Stimulated activated CD8-positive, alpha-beta memory T cell treated with anti-CD3 and anti-CD28 coated beads, Interleukin-7, amount 100 ng/mL, for 1 hour (primary cell): ENCODE measurements at places on chromosomes 2 and 18.

GRCh38 chr2:182545420-182546167 is 118.8 kb upstream of the PDE1A start:
- no peak for DNase-seq

GRCh38 chr2:42163444-42164045 is 5.6 kb upstream of the EML4 start:
- DNase-seq: no peak

DNA sequence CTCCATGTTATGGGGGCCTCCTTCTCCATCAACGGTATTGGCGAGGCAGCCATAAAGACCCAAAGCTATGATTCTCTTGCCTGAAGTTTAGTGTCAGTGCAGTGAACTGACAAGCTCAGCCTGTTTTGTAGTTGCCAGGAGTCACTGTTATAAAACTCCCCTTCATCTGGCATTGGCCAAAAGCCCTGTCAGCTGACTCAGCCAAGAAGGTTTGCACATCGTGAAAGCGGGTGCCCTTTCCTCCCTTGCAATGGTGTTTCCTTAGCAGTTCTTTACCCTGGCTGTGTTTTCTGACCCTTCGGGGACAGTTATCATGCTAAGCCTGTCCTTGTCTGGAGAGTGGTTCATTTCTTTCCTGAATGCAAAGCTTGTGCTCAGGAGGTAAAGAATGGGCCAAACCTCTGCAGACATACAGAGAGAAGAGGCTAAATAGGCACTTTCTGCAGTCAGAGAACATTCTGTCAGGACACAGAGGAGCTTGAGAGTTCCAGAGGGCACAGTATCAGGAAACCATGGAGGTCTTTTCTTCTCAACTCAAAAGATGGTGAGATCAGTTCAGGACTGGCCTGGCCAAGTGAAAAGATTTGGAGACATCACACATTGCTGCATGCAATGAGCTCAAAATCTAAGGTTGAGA is 414.2 kb downstream of the ZNF521 start:
- no peak for DNase-seq

- DNase-seq: no peak
These were observed 45.0 kb downstream of the SLC4A1AP start for GRCh38 chr2:27708666-27709065.

DNA sequence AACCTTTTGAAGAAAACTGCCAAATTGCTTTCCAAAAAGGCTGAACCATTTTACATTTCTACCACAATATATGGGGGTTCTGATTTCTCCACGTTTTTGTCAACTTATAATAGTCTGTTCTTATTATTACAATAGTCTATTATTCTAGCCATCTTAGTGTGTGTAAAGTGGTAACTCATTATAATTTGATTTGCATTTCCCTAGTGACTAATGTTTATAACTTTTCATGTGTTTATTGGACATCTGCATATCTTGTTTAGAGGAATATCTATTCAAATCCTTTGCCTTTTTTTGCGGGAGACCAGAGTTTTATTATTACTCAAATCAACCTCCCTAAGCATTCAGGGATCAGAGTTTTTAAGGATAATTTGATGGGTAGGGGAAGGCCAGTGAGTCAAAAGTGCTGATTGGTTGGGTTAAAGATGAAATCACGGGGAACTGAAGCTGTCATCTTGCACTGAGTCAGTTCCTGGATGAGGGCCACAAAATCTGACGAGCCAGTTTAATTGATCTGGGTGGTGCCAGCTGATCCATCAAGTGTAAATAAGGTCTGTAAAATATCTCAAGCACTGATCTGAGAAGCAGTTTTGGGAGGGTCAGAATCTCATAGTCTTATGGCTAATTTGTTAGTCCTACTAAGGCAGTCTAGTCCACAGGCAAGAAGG is 303.4 kb upstream of the NCKAP5 start:
- no peak for DNase-seq

DNA sequence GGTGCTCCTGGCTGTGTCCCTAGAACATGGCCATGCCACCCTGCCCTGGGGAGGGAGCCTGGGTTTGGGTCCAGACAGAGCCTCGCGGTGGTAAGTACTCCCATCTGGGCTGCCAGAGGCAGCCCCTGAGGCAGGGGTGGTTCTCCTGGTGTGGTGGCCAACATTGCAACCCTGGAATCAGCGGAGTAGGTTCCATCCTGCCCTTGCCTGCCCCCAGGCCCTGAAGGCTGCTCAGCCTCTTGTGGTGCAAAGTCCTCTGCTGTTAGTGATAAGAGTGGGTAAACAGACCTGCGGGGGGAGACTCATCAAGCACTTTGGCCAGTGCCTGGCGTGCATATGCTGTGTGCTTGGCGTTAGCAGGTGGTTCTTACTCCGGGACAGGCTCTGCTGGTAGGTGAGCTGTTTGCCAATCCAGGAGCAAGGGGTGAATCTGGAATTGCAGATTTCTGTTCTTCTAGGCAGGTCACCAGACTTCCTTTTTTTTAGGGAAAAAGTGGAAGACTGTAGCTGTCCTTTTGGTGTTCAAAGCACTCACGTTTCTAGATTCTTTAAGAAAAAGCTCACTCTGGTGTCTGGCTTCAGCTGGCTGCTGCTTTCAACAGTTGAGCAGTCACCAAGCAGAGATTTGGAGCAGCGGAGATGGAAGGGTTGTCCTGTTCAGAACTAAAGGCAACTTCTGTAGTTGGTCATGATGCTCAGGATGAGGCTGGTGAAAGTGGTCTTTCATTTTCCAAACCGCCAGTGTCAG is 3.2 kb downstream of the CNNM3 start:
- no peak for DNase-seq

DNA sequence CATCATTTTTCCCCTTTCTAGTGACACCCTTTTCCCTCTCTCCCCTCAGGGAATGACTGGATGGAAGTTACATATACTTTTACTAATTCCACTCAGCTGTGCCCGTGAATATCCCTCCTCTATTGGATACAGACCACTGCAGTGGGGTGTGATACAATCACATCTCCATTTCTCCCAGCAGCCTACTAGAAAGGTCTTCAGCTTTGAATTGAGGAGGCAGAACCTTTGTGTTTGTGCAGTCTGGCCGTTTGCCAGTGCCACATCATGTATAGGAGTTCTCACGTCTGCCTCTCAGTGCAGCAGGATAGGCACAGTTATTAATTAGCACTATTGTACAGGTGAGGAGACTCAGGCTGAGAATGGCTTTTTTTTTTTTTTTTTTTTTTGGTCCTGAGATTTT is 16.4 kb downstream of the TNFRSF11A start:
- DNase-seq: no peak

GRCh38 chr2:146451972-146452371 is 1392.9 kb upstream of the ACVR2A start:
- no peak for DNase-seq

- DNase-seq: no peak
These were observed 71.2 kb downstream of the NUP35 start for GRCh38 chr2:183195397-183195796.

DNA sequence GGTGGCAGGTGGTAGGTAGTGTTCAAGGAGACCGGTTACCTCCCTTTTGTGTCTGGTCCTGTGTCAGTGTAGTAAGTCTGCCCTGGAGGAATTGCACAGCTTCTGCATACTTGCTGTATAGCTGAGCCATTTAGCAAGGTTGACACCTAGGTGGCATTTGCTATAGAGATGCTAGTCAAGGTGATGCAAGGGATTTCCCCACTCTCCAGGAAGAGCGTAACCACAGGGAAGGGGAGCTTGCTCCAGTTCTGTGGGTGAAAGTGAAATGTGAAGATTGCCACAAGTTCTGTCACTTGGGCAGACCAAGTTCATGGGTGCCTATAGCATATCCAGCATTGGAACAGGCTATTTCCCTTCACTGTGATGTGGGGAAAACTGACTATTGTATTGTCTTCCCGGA is 28.1 kb downstream of the NAT8 start:
- no peak for DNase-seq

DNA sequence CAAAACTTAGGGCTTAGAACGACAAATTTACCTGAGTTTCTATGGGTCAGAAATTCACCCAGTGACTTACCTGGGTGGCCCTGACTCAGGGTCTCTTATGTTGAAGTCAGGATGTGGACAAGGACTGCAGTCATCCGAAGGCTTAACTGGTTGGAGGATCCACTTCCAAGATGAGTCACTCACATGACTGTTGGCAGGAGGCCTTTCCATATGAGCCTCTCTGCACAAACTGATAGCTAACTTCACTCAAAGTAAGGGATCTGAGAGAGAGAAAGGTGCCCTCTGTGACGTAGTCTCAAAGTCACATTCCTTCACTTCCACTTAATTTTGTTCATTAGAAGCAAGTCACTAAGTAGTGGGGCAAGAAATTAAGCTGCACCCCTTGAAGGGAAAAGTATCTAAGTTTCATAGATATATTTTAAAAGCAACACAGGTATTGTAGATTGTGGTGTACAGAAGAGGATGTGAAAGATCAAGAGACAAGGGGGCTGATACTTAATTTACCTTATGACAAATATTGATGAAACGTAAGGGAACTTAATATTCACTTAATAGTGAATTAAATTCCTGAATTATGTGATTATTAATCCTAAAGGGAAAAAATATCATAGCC is 48.4 kb downstream of the TANK start:
- DNase-seq: no peak

GRCh38 chr2:209578394-209579001 is 154.7 kb downstream of the MAP2 start:
- DNase-seq: no peak

GRCh38 chr2:42762155-42762554 is 1.8 kb downstream of the OXER1 start:
- DNase-seq: no peak

DNA sequence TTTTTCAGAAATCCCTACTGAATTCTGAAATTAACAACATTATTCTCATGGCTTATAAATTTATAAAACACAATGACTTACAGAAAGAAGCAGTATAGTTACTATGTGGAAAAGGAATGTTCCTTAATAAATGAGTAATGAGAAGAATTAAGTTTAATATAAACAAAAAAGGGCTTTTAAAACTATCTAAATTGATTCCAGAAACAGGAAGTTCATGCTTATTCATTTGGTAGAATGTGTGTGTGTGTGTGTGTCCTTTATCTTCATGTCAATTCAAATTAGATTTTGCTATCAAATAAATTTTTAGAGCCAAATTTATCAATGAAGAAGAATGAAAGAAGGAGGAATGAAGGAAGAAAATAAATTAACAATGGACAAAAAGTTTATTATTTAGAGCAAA is 440.8 kb upstream of the LRRTM4 start:
- no peak for DNase-seq

- no peak for DNase-seq
These were observed 4.2 kb upstream of the IL1R1 start for GRCh38 chr2:102138331-102138730.

- DNase-seq: no peak
These were observed 88.1 kb downstream of the EIPR1 start for GRCh38 chr2:3289526-3289925.

GRCh38 chr18:58671632-58672564 is 633 bp downstream of the MALT1 start:
- no peak for DNase-seq

GRCh38 chr2:208224802-208225201 is 30.1 kb downstream of the IDH1 start:
- no peak for DNase-seq
